ENCODE measurements at places on chromosomes 4 and X.

- DNase-seq, result no peak
Observed at GRCh38 chr4:158760866-158761265, 8.0 kb upstream of the FNIP2 start.

DNA sequence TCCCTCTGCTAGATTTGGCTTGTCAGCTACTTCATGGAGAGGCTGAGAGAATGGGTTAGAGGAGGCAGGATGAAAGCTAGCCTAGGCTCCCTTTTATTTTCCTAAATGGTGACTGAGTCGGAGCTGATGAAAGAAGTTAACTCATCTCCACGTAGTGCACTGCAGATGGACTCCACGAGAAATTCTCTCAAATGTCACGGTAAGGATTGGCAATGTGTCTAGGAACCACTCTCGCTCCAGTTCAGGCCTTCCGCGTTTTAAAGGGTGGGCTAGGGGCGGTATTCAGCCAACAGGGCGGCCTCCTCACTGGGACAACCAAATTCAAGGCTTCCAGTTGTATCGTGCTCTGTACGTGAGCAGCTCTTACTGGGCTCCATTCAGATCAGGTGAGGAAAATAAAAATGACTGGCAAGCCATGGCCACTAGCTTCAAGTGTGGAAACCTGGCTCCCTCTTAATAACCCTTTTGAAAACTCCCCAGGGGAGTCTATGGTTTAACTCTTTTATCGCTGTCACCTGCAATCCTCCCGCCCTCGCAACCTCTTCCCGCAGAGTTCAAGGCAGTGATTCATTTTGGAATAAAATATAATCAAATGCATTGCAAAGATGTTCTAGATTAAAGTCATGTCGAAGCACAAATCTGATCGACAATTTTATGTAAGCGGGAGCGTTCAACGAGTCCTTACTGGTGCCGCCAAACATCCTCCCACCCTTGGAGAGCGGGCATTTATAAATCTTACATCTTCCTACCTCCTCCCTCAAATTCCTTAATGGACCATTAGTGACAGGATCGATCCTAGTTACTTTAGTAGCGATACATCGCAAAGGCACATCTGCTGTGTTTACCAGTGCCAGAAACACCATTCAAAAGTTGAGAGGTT lies 1.2 kb downstream of the SPOCK3 start:
- no peak for DNase-seq

DNA sequence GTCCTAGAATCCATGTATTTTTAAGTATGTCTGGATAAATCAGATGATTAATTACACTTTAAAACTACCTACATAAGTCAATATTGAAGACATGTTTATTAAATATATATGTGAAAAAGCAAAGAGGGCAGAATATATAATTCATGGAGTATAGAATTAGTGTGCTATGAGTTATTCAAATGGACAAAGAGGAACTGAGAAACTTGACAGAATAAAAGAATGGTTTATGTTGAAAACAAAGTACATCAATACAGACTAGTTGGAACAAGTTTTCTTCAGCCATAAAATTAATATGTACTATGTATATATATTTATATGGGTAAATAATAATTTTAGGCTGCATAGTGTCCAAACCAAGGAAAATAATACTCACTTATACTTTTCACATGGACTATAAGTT lies 173.5 kb downstream of the NPFFR2 start:
- no peak for DNase-seq

- no peak for DNase-seq
Observed at GRCh38 chr4:121168446-121169281, 4.5 kb upstream of the TNIP3 start.

GRCh38 chr4:129362691-129363274 lies 266.8 kb downstream of the C4orf33 start:
- peak; percentile 36 for DNase-seq

- DNase-seq, result no peak
Observed at GRCh38 chr4:3111461-3111860, 37.0 kb downstream of the HTT start.

GRCh38 chr4:72569719-72570235 lies 756 bp upstream of the ADAMTS3 start:
- DNase-seq, result no peak

GRCh38 chr4:1868293-1868692 lies 2.9 kb upstream of the NSD2 start:
- no peak for DNase-seq

DNA sequence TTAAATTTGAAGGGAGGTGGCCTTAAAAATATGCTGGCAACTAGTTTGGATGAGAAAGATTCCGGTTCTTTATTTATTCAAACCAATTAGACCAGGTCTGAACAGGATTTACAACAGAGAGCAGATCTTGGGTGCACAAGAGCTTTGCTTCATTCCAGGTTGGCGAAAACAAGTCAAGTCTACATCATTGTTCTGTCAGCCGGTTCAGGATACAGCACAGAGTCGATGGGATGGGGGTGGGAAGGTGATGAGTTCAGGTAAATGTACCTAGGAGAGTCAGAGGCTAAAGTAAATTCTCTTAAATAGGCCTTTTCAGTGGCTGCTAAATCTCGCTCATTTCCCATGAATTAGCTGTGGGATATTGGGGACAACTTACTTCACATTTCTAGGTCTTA lies 882 bp upstream of the STIM2 start:
- DNase-seq, result no peak

DNA sequence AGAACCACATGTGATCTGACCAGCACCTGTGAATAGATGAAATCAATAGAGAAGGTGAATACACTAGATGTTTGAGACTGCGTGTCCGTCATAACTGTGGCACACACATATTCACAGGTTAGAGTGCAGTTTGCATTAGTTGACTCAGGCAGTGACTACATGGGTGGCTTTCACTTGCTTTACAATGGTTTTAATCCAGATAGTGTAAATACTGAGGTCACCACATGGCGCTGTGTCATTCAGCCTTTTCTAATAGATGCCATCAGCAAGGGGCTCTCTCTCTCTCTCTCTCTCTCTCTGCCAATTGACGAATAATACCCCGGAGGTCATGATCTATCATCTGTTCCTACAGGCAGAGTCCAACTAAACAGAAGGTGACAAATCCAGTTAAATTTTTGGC lies 30.7 kb upstream of the FGF13 start:
- DNase-seq, result no peak

GRCh38 chr4:108405586-108405985 lies 214.8 kb upstream of the RPL34 start:
- DNase-seq, result no peak

- no peak for DNase-seq
Observed at GRCh38 chrX:154349979-154350378, 24.5 kb downstream of the FLNA start.

DNA sequence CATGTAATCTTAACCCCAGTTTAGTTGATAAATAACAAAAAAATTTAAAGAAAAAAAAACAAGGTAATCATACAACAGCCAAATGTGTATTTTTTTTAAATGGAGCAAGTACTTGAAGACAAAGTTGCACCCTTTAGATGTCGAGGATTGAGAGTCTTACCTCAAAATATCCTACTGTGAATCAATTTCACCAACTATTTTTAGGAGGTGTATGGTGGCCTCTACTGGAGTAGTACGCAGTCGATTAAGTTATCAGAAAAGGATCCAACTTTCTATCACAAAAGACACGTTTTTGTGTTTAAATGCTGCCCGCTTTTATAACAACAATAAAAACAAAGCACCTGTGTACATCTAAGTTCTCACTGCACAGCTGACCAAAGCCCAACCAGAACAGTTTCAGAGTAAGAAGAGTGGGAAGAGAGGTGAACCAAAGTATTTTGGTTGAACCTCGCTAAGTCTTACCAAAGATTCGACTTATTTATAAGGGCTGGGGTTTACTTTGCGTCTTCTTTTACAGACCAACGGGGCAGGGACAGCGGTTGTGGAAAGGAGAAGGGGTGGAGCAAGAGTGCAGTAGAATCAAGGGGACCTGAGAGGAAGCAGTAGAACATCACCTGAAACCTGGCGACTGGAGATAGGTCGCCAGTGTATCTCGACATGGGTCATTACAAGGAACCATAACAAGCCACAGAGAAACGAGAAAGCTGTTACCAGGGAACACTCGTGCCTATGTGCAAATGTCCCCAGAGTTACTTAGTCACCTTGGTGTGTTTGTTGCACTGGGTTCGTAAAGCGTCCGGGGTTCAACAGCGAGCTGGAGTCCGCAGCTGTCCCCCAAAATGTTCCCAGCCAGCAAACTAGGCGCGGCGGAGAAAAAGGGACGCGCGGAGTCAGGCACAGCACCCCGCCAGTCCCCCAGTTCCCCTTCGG lies 1.1 kb downstream of the RPS6KA6 start:
- DNase-seq, result no peak

DNA sequence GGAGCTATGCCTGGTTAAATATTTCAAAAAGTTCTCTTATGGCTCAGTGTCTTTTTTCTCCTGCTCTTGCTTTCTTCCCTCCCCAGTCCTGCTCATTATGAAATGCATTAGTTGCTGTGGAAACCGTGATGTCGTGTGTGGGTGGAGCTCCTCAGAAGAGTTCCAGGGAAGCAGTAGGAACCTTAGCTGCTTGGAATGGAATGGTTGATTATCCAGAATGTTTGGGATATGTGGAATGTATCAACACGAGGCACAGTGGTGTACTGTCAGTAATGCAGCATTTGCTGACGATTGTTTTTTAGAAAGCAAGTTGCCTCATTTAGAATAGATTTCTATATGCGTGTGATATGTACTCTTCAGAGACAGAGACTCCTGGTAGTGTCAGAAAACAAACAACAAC lies 333.2 kb downstream of the ARHGAP10 start:
- DNase-seq, result no peak

DNA sequence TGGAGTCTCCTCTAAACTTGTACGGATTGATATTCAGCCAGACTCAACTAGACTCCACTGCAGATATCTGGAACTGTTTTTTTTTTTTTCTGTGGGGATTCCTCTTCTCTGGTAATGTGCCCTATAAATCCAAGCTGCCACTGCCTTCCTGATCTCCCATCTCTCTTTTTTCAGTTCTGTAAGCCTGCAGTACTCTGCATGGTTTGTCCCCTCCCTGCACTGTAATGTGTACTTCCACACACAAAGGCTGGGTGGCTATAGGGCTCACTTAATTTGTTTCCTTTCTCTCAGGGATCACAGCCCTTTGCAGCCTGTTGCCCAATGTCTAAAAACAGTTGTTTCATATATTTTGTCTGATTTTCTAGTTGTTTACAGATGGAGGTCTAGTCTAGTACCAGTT lies 84.7 kb upstream of the RPA4 start:
- no peak for DNase-seq

- no peak for DNase-seq
Observed at GRCh38 chr4:146142768-146143167, 32.8 kb upstream of the LSM6 start.

GRCh38 chrX:30340753-30341152 lies 31.6 kb upstream of the NR0B1 start:
- DNase-seq, result no peak

- DNase-seq, result no peak
Observed at GRCh38 chr4:56752985-56753384, 68.5 kb downstream of the SPINK2 start.

- no peak for DNase-seq
Observed at GRCh38 chr4:15078682-15079642, 76.7 kb downstream of the CPEB2 start.

- DNase-seq, result no peak
Observed at GRCh38 chr4:6576932-6577331, 1.9 kb downstream of the MAN2B2 start.

Measured in D721Med (cell line).